ENCODE measurements at places on chromosomes 11 and 22.
A peak's percentile ranks its signal among the peaks of the same experiment; 100 is the strongest.

DNA sequence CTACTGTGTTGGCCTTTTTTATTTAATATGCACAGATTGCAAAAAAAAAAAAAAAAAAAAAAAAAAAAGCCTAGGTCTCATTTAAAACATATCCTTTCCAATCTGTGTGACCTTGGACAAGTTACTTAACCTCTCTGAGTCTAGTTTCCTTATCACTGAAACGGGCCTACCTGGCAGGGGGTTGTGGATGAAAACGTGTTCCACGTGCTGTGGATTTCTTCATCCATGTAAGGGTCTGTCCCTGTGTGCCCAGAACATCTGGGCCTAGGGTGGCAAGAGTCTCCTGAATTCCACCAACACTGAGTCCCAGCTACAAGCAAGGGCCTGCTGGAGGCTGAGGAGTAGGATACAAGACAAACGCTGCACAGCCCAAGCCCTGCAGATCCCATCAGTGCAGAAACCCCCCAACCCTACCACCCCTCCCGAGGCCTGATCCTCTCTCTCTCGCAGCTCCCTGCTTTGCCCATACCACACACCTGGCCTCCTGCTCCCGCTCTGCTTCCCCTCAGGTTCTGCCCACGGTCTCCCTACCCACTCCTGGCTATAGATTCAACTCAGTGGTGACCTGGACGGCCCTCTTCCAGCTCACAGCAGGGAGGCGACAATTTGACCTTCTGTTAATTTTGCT is 4.7 kb upstream of the GNAZ start:
- no peak for DNase-seq

DNA sequence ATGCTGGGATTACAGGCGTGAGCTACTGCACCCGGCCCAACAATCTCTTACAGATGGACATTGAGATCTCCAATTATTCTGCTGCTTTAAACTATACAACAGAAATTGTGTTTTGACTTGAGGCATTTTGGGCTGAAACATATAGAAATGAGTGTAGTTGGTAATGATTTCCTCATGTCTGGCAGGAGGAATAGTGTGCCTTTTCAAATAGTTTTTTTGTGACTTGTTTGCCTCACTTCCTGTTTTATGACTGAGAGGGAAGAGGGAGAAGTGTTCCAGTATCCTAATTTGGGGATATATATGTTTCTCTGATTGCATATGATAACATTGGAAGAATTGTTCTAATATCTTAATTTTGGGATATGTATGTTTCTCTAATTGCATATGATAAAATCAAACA is 40.2 kb downstream of the EP300 start:
- DNase-seq: no peak

DNA sequence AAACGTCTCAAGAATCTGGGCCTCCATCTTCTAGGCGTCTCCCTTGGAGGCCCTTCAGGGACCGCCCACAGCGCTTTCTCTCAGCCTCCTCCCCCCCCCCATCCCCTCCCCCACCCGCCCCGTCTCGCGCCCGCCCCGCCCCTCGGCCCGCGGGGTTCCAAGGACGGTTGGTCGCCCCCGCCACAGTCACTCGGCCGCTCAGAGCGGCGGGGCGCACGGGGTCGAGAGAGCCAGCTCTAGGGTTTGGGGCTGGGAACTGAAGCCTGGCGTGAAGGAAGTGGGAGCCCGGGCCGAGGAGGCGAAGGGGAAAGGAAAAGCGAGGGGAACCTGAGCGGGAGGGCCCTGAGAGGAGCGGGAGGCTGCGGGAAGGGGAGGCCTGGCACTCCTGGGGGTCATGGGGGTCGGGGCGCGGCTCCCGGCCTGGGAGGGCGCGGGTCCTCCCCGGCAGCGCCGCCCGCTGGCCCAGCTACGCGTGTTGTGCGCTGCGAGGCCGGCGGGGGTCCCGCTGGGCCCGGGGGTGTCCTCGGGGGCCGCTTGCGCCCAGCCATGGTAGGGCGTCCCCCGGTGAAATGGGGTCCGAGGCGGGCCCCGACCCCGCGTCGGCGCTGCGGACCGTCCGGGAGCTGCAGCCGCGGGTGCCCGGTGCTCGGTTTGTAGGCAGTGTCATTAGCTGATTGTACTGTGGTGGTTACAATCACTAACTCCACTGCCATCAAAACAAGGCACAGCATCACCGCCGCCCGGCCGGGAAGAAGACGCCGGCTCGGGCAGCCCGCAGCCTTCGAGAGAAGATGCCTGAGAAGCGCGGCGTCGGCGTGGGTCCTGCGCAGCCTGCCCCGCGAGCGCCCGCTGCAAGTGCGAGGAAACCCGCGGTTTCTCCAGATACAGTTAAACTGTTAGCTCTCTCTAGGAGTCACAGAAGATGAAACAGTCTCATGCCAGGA is at the start of gene BTG4:
TSS of gene BTG4 (minus strand) at position 91 of the 944 bp plus-strand sequence. CDS start 13,610 bp downstream, outside the sequence.
- DNase-seq: no peak

DNA sequence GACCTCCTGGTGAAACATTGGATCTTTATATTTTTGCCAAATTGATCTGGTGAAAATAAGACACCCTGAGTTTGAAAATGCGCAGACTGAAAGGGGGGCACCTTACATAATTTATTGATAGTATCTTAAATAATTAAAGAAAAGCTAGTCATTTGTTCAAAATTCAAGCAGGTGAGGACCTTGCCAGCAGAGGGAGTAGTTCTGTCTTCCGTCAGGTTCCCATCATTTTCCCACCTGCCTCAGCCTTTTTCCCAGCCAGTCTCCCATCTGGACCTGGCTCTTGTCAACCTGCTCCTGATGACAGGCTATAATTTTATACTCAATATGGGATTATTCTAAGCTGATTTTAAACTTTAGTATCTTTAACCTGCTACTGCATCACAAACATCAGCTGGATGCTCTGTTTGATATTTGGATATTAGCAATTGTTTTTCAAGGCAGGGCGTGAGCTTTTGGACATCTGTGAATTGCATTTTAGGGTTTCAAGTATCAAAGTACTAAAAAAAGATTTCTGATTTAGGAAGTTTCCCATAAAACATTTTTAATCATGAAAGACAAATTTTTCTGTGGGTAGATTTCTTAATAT is 132.0 kb downstream of the ELP4 start:
- DNase-seq: peak; percentile 37

DNA sequence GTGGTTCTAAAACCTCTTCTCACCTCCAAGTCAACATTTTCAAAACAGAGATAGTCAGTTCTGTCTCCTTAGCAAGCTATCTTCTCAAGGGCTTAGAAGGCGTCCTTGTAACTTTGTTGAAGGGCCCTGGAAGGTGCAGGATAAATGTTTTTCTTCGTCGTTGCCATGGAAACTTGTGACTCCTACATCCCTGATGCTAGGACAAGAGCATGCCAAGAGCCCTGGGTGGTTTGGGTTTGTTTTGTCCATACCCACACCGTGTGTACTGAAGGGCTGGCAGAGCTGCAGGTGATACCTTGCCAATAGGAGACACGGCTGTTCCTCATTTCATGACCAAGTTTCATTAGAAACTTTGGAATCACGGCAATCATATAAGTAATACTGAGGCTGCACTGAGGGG is 81.6 kb downstream of the GALNT18 start:
- no peak for DNase-seq

DNA sequence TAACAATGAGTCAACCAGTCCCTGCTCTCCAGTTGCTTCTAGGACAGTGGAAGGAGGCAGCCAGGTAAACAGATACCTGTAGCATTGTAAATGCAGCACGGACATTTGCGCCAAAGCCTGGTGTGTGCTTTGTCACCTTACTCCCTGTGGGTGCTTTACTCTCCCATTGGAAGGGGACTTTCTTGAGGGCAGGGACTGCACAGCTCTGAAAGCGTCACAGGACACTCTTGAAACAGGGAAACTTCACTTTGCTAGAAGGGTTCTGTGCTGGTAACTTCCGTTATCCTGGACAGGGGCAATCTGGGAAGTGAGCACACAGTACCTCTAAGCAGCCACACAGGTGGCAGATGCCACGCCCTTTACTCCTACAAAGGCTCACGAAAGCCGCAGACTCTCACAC is 99.8 kb downstream of the MYO18B start:
- no peak for DNase-seq

- peak; percentile 31 for DNase-seq
These were observed 2.9 kb upstream of the SERPINH1 start for GRCh38 chr11:75558939-75559843.

Data from astrocyte of the cerebellum (primary cell).